GM03348 (cell line): ENCODE measurements at places on chromosomes 7 and 10.
A peak's percentile ranks its signal among the peaks of the same experiment; 100 is the strongest.

DNA sequence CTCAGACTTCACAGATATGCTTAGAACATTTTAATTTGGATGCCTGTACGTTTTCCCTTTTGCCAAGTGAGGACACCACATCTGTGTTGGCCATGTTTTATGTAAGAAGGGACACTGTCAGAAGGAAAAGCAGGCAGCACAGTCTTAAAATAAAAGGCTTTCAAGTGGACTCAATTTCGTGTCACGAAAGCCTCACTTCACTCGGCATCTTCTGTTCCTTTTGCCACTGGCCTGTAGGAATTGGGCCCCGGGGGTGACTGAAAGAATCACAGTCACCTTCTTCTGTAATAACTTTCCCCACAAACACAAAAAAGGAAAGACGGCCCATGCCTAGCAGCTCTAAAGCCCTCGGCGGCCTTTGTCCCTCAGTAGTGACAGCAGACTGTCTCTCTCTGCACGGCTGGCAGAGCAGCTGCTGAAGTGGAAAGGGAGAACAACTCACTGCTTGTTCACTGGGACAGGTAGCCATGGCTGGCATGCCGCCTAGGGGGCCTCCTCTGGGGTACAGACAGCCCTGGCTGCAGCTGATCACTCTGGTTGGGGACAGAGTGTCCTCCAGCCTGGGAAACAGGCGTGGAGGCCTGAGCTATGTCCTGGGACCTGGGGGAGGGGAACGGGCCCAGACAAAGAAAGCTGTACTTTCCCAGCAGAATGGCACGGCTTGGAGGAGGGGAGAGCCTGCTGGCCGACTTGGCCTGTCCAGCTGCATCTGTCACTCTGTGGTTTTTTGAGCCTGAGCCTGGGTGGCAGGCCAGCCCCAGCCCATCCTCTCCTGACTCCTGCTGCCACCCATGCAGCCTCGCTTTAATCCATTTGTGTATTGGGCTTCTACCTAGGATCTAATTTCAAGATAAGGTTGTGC lies 4.4 kb downstream of the RASSF4 start:
- DNase-seq: no peak

DNA sequence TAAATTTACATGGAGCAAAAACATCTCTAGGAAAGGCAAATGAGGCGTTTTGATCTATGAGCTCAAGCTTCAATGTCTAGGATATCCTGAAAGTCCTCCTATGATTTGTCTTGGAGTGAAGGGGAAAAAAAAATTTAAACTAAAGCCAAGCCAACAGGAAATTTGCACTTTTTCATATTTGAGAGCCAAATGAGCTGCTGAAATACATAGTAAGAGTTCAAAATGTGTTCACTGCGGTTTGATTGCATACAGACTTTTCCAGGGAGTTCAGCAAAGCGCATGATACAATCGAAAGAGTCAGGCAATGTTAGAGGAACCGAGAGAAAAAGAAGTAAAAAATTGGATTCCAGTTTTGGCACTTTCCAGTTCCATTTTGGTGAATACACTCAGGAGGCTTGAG lies 633.4 kb upstream of the MGMT start:
- no peak for DNase-seq

DNA sequence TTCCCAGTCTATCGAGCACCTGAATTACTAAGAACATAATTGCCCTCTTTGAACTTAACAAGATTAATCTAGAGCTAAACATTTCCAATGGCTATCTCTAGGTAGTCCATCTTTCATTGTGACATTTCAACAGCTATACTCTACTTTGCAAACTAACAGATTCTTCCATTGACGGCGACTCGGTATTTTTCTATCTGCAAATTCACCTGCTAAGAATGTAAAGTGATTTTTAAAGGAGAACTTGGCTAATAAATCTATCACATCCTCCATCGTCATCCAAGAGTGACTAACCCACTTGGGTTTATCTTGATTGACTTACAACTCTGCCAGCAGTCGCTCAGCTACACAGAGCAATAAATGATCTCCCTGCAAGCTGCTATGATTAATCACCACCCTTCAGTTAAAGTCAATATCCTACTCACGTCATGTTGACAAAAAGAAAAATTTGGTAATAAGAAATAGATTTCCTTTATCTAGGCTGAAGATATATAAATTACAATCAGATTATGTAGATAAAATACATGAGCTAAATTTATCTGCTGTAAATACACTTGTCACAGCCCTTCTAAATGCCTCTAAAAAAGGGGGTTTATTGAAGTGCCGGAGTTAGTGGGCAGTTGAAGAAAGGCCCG lies 99.5 kb downstream of the SFMBT2 start:
- DNase-seq: no peak

DNA sequence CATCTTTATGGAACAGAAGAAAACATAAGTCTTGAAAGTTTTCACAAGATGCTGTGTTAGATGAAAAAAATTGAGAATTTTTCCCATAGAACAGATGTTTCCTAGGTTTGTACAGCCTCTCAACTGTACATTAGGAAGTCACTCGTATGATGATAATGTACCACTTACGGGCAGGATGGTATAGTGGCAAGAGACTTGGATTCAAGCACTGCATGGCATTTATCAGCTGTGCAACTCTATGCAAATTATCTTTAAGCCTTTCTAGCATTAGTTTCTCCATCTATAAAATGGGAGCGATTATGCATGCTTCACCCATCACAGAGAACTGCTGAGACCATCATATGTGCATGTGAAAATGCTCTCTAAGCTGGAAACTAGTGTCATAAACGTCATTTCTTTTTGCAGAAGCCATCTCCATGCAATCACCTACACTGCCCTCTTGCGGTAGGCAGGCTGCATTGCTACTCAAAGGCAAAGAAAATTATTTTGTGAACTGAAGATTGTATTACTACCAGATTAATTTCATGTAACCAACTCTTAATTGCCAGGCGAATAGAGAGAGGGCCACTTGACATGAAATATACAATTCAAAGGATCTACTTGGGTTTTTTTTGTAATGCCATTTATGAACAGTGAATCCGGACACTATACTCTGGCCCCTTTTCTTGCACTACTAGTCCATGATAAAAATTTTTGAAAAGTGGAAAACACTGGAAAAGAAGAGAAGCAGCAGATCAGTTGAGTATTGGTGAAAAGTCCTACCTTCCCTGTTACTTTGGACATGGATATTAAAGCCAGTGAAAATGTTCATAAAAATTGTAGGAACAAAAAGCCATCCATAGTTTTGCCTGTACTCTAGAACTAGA lies 102.3 kb downstream of the JAZF1 start:
- peak; percentile 52 for DNase-seq

DNA sequence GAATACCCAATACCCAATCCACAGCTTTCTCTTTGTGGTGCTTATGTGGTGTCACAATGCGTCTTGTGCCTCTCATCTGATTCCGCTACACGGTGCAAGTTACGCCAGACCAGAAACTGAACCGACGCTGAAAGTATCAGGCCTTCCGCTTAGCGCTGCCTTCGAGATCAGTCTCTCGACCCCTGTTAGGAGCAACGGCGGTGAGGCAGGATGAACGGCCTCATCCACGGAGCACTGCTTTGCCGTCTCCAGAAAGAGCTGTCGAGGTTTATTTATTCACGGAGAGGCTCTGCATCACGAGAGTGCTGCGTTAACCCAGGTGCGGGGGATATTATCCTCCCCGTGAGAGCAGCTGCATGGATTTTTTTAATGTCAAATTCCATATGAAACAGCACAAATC lies 464.3 kb downstream of the DNAJB6 start:
- no peak for DNase-seq

GRCh38 chr7:2882111-2882510 lies 38.0 kb upstream of the GNA12 start:
- no peak for DNase-seq

- no peak for DNase-seq
Measured at GRCh38 chr10:46293228-46293627, 6.4 kb downstream of the ANTXRL start.

DNA sequence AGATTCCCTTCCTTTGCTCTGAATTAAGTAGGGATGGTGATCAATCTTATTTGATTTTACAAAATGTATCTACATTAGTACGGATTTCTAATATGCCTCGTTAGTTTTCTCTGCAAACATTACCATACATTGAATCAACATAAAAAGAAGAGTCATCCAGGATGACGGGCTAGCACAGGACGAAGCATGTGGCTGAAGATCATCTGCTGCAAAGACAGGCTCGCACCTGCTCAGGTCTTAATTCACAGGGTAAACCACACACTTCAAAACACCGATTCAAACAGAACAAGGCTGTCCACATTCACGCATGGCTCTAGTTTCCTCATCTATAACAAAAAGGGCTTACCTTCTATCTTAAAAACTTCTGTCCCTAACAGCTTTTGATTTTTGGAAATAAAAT lies 323.0 kb downstream of the PARD3 start:
- no peak for DNase-seq

- DNase-seq: peak; percentile 88
Measured at GRCh38 chr7:29408841-29409243, 154.8 kb upstream of the PRR15 start.

- DNase-seq: peak; percentile 95
Measured at GRCh38 chr7:139035586-139036353, at the start of gene ZC3HAV1L. Gene ZC3HAV1L, minus strand, starts transcription at chr7:139036042. Its CDS starts 25 bp downstream, at chr7:139036017.

GRCh38 chr10:89079961-89080360 lies 89.4 kb downstream of the FAS start:
- DNase-seq: peak; percentile 13

DNA sequence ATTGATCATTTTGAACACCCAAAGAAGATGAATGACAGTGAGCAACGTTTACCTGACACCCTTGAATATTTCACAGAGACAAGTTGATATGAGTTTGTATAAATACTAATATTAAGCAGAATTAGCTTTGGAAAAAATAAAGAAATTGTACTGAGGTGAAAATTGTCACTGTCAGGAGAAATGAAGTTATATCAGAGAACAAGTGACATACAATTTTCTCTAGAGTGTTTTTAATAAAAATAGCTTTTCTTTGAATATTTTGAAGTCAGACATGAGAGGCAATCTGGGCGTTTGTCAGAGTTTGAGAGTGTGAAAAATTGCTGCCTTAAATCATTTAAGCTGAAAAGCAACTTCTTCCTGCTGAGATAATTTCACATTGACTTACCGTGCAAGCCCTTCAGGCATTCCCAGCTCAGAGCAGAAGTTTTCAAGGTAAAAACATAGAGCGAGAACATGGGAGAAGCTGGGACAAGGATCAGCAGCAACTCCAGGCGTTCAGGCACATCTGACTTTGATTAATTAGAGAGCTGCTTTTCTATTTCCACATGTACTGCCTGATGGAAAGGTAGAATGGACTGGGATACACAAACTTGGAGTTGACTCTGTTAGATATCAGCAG lies 535.9 kb downstream of the TFEC start:
- DNase-seq: no peak

- DNase-seq: no peak
Measured at GRCh38 chr7:130329681-130330080, 14.9 kb upstream of the CPA5 start.

GRCh38 chr10:6296828-6297251 lies 94.1 kb downstream of the PFKFB3 start:
- no peak for DNase-seq

DNA sequence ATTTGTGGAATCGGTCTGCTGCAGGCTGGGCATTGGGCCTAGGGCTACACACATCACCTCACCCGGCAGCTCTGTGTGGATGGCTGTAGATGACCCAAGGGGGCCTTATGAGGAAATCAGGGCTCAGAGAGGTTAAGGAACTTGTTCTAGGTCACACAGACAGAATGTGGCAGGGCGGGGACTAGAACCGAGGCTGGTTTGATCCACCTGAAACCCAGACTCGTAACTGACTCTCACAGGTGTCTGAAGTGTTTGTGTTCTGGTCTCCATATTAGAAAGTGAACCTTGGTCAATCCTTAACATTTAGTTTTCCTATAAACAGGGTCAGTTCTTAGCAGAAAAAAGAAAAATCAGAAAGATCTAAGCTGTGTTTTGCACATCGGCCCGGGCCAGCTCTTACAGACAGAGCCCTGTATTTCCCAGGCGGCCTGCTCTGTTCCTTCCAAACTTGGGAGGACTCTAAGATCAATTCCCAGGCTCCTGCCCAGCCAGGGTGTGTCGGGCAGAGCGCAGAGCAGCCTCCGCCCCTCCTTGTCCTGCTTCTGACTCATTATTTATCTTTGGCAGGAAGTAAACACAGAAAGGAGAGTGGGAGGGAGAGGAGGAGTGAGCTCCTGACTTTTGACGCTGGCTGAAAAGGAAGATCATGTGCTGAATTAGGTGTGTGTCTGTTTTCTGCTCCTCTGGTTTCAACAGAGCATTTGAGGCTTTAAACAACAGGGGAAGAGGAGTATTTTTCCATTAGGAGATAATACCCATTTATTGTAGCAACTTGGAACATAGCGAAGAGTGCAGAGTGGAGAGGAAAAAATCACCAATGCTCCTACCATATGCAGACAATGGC lies 74.1 kb downstream of the TACC2 start:
- peak; percentile 92 for DNase-seq

DNA sequence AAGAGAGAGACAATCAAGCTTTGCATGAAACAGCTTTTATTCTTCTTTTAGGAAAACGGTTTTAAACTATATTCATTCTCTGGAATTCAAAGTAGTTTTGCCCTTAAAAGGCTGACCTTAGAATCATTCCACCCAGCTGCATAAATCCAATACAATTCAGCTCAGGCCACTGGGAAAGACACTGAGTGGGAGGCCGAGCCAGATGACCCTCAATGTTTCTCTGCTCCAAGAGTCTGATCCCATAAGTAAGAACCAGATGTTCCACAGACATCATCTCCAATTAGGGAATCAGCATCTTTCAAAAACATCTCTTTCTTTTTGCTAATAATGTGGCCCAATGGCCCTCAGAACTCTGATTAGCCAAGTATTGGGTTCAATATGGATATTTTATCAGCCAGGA lies 26.1 kb downstream of the CREB3L2 start:
- DNase-seq: peak; percentile 48

DNA sequence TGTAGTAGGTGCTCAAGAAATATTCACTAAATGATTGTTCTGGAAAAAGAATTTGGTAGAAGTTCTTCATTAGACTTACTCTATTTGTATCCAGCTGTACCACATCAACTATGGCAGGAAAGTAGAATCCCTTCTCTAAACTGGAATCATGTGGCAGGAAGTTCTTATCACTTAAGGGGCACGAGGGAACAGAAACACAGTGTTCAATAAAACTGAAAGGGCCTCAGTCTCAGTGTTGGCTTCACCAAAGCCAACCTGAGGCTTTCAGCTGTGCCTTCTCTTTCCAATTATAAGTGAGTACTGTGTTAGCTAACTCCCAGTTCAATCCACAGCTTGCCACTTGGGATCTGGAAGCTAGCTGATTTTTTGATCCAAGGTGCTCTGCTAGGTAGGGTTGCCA lies 257.6 kb upstream of the LRGUK start:
- no peak for DNase-seq

GRCh38 chr7:157002819-157003421 lies 7.5 kb downstream of the MNX1 start:
- no peak for DNase-seq

GRCh38 chr10:5581670-5582566 lies 57.2 kb downstream of the CALML3 start:
- DNase-seq: no peak

GRCh38 chr10:61684894-61685507 lies 22.3 kb downstream of the CABCOCO1 start:
- no peak for DNase-seq
